Stimulated activated CD4-positive, alpha-beta T cell treated with anti-CD3 and anti-CD28 coated beads, TNF-alpha, amount 100 ng/mL, for 24 hours (primary cell): ENCODE measurements at places on chromosomes 2 and 18.

- DNase-seq = no peak
Measured at GRCh38 chr2:54107903-54108615, 7.4 kb upstream of the ACYP2 start.

DNA sequence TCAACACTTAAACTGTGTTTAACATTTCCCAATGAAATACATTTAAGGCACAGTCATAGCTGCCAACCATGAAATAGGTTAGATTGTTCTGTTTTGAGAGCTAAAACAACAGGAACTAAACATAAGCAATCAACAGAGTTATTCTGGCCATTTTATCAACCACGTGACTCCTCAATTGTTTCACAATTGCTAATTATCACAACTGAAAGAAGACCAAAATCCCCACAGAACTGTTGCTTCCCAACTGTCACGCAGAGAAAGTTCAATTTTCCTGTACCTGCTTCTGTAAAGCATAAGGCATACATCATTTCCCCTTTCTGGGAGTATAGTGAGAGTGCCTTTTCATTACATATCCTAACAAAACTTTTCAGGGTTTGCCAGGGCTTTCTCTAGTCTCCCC, 248.6 kb downstream of the EPHA4 start:
- DNase-seq = no peak

DNA sequence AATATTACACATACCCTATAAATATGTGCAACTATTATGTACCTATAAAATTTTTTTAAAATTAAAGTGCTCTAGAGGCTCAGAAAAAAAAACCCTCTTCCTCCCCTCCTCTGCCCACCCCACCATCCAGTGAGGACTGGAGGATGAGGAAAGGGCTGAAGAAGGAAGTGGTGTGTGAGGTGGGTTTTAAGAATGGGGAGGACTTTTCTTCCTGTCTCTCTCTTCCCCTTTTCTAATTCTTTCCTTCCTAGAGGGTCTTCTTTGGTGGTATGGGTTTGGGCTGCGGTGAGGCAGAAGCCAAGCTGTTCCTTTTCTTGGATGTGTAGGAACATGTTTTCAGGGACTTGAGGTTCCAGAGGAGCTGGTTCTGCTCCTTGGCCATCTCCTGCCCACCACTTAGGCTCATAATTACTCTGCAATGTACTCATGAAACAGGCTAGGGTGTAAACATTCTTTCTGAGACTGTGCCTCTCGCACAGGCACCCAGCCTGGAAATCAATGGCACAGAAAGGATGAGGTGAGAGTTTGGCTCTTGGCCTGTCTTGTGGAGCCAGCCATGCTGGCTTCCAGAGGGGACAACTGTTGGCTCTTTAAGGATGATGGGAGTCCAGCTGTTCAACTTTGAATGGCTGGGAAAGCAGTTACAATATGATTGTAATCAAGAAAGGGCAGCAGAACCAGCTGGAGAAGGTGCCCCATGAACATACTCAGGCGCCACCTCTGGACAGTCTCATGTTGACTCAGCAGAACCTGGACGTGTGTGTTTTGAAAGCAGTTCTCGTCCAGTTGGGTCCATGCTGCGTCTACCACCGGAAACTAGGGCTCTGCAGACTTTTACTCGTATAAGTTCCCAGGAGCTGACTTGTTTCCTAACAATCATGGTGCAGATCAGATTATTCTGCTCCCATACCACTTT, 38.3 kb downstream of the IL1RL2 start:
- DNase-seq = no peak

DNA sequence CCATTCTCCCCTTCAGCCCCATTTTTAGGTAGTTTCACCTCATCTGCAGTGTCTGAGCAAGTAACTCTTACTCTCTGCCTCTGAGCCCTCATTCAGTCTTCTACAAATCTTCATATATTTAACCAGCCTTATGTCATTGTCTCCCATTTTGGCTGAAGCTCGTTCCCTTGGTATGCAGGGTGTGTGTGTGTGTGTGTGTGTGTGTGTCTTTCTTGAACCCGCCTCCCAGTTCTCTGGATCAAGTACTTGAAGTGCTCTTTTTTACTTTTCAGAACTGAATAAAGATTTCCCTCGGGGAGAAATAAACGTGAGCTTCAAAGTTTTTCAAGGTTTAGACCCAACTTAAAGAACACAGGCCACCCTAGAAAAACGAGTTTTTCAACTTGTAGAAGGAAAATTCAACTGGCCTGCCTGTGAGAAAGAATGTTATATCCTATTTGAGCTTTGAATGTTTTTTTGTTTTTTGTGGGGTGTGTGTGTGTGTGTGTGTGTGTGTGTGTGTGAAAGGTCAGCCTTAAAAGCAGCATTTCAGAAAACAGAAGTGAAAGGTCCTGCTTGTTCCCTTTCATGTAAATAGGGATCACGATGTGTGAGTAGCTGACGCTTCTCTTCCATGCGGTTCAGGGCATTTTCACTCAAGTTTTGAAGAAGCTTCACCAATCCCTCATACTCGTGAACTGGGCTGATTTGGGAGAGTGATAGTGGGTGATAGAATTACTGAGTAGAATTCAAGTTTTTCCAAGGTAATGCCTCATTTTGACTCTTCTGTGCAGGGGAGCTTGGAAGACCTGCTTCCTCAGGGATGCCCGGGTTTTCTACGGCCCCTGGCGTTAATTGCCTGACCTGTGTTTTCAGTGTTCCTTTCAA, 50.6 kb upstream of the EML6 start:
- DNase-seq = no peak

DNA sequence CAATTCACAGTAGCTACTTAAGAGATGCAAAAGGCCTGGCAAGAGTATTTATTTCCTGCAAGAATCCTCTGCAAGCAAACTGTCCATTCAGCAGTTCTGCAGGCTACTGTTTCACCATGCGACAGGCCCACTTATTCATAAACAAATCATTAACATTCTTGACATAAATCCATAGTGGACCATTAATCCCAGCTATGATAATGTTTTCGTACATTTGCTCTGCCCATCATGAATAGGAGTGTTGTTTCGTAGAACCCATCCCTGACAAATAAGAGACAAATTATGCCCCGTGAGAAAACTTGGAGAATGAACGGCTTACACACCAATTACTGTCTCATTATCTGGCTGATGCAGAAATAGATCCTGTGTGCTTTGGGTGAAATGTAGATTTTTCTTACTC, 65.4 kb downstream of the PID1 start:
- no peak for DNase-seq

DNA sequence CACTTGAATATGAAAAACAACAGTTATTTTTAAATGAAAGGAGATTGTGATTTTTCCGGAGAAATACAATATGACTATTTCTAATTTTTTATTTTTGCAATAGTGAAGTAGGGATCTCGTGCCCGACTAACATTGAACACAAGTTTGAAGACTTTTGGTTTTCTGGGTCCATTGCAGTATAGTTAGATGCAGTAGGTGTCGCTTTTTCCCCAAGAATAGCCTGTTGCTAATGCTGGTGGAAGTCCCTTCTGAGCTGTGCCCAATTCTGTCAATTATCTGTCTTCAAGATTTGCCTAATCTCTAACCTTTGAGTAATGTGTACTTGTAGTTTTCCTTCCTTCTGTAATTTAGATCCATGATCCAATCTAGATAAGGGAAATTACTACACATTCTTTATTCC, 36.5 kb downstream of the SEMA4F start:
- DNase-seq = no peak

DNA sequence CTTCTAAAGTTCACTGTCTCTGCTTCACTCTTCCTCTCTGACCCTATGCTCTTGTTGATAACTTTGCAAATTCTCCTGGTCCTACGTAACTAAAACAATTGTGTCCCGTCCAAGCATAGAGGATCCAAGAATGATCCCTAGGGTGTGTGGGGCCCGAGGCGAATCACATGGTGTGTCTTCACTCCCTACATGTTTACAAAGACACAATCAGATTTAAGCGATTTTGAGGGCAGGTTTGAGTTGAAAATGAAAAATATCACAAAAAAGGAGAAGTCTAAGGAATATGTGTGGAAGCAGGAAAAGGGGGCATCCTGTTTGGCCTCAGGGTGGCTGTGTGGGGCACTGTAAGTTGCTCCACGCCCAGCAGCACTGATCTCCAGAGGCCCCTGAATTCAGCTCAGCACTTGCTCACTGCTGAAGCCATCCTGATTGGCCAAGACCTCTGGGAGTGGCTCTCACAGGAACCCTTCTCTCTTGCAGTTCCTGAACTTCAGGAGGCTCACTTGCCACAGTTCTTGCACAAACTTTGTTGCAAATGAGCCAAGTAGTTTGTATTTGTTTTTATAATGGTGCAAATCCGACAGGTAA, 363.6 kb downstream of the ZNF521 start:
- no peak for DNase-seq

- no peak for DNase-seq
Measured at GRCh38 chr2:73837847-73838585, 9.3 kb downstream of the STAMBP start.

DNA sequence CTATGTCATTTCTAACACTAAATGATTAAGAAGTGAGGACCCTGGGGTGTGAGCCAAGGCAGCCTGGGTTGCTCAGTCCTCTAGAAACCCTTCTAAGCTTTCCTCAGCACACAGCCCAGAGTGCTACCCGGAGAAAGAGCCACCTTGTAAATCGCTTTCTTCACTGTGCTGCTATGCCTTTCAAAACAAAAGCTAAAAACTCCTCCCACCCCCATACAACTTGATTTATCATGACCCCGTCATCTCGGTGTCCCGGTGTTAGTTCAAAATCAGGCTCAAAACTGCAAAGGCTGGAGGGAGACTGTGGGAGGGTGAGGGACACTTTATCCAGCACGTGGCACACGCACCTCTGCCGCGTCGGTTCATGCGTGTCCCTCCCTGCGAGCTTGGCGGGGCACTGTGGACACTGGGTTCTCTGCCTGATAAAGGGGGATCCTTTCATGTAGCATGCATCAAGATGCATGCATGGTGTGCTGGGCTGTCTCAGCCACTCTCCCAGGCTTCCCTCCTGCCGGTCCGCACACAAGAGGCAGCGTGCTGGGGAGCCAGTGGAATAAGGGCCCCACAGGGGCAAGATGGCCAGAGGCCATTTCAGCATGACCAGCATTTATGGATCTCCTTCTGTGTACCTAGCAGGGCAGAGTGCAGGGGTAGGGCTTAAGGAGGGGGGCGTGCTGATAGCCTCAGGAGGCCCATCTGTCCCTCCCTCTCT, 170.4 kb downstream of the SMAD7 start:
- DNase-seq = no peak

- no peak for DNase-seq
Measured at GRCh38 chr2:96124406-96125265, 8.3 kb upstream of the ADRA2B start.

GRCh38 chr2:36173760-36174404, 181.7 kb upstream of the CRIM1 start:
- no peak for DNase-seq

GRCh38 chr2:86072271-86072858, 33.3 kb downstream of the POLR1A start:
- DNase-seq = no peak

DNA sequence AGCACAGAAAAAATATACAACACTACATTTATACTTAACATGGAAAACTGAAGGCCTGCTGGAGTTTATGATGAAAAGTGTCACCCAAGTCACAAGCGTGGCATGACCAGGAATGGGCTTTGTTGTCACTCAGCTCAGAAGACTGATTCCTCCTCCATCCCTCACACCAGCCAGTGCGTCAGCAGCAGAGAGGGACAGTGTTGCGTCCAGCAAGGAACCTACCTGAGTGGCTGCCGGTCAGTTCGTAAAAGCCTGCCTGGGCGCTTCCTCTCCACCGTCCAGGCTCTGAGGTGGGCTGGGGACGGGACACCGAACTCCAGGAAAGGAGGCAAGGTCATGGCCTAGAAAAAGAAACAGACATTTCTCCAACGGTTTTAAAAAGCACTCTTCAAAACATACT, 77.4 kb downstream of the USP40 start:
- no peak for DNase-seq

DNA sequence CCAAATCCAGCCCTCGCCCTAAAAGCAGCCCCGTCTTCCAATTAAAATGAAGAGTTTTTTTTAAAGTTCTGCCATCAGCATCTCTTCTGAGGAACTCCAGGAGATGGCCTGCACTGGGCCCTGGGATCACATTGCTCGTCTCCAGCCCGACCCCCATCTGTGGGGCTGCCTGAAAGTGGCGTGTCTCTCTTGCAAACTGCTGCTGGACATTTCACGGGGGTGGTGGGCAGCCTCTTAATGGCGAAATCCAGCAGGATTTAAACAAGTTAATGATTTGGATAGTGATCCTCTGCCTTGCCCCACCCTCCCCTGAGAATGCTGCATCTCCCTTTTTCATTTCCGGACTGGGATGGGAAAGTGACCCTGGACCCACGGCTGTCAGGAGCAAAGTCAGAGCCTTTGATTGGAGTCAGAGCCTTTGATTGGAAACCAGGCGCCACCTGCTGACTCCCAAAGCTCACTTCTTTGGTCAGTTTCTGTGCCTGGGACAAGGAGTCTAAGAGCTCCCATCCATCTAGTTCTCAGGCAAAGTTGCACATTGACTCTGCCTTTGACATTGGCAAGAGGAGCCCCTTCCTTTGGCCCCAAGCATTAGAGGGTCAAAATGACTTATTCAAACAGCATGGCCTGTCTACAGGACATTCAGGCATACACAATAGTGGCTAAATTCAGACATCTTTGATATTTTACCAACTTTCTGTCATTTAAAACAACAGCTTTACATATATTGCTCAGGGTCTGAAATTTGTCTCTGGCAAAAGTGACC, 155.2 kb downstream of the SH3BP4 start:
- peak; percentile 11 for DNase-seq

- DNase-seq = peak; percentile 41
Measured at GRCh38 chr2:191758518-191759507, 80.9 kb downstream of the NABP1 start.

DNA sequence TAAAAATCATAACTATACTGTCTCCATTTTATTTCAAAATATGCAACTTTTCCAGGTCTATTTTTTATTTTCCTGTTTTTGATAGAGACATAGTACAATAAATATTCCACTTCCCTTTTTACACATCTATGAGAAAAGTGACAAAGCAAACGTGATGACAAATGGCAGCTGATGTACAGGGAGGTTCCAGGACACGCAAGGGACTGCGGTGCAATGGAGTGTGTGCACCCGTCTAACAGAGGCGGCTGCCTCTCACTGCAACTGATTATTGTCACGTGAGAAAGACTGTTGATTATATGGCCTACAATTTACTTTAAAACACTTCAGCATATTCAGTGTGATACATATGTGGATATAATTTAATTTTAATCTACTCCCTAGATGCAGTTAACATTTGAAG, 142.6 kb downstream of the LRRC30 start:
- DNase-seq = no peak

DNA sequence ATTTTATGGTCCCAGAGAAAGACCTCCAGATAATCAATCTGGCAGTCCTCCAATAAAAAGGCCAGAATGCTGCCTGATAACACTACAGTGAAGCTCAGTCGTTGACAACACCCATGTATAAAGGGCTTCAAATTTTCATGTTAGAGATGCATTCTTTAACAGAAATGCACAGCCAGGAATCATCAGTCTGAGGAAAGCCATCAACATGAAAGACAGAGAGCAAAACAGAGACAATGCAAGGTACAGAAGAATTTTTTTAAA, 13.8 kb downstream of the BABAM2 start:
- DNase-seq = no peak
